Mesothelial cell of epicardium (in vitro differentiated cells): ENCODE measurements at places on chromosomes 4 and X.

GRCh38 chrX:45749375-45749774 lies 548.7 kb upstream of the DIPK2B start:
- H3K27me3 ChIP-seq: no peaks in the 10 kb centered on the region
- H3K4me1 ChIP-seq: peaks cover 38% of the 10 kb centered on the region
- no peak overlapping the region for H3K27ac ChIP-seq
- DNase-seq: no peak
- no peak overlapping the region for H3K4me3 ChIP-seq

DNA sequence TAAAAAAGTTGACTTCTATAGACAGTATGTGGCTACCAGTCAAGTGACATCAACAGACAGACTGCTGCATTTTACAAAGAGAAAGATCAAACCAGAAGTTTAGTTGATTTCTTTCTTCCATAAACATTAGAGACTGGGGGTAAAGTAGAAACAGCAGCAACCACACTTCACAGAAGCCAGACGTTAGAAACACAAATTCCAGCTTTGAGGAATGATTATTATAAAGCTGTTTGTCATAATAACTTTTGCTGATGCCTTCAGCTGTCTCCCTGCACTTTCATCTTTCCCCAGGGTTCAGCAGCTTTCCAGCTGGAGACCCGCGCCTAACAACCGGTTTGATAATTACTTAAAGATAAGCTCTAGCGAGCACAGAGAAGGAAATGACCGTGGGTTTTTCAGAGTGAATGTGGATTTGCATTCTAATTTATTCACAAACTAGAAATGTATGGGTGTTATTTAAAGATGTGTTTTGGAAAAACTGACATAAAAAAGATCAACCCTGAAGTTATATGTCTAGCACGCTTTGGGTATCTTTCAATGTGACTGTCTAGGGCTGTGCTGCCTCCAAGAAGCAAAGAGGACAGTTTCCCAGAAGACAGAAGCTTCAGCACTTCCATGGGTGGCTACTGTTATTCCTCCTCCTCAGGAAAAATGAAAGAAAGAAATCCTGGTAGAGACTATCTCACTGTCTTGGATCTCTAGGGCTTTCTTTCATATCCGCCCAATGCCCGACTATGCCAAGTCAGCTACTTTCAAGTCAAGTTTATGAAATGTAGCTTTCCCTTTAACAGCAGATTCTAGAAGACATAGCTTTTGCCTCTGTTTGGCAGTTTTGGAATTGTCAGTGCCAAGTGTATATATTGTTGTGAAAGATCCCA lies 15.0 kb upstream of the ENAM start:
- no peak for DNase-seq
- no peaks in the 10 kb centered on the region for H3K36me3 ChIP-seq
- peak overlapping the region; percentile 48 for H3K27ac ChIP-seq
- H3K4me1 ChIP-seq: peaks cover 19% of the 10 kb centered on the region
- peak overlapping the region; percentile 7 for H3K4me3 ChIP-seq

GRCh38 chrX:33989936-33990335 lies 142.2 kb downstream of the FAM47A start:
- no peak for DNase-seq
- H3K4me3 ChIP-seq: no peak overlapping the region
- H3K4me1 ChIP-seq: no peaks in the 10 kb centered on the region
- H3K27me3 ChIP-seq: no peaks in the 10 kb centered on the region

DNA sequence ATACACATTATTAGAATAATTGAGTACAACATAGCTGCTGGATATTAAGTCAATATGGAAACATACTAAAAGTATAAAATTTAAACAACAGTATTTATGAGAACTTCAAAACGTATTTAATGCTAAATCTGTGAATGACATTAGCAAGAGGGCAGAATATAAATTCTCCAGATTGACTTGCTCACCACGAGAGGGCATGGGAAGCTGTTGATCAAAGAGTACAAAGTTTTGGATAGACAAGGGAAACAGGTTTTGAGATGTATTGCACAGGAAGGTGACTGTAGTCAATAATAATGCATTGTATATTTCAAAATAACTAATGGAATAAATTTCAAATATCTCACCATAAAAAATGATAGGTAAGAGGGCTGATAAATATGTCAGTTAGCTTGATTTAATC lies 768.2 kb downstream of the CENPC start:
- H3K4me1 ChIP-seq: no peaks in the 10 kb centered on the region
- H3K27me3 ChIP-seq: no peaks in the 10 kb centered on the region
- no peak for DNase-seq
- no peak overlapping the region for H3K27ac ChIP-seq

DNA sequence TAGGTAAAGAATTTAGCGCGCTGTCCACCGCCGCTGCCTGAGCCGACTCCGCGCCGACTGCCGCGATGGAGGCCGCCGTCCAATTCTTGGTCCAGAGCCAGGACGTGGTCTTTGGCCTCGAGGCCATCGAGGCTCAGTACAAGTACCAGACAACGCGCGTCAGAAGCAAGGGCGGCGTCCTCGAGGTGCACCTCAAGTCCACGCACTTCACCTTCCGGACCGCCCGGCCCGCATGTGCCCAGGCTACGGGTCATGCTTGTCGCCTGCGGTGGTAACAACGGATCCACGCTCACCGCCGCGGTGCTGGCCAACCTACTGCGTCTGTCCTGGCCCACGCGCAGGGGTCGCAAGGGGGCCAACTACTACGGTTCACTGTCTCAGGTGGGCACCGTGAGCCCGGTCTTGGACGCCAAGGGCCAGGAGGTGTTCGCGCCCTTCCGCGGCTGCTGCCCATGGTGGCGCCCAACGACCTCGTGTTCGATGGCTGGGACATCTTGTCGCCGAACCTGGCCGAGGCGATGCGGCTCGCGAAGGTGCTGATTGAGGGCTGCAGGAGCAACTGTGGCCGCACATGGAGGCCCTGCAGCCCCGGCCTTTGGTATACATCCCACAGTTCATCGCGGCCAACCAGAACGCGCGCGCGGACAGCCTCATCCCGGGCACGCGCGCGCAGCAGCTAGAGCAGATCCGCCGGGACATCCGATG lies 128.0 kb downstream of the ANAPC4 start:
- H3K4me3 ChIP-seq: no peak overlapping the region
- H3K27me3 ChIP-seq: no peaks in the 10 kb centered on the region

DNA sequence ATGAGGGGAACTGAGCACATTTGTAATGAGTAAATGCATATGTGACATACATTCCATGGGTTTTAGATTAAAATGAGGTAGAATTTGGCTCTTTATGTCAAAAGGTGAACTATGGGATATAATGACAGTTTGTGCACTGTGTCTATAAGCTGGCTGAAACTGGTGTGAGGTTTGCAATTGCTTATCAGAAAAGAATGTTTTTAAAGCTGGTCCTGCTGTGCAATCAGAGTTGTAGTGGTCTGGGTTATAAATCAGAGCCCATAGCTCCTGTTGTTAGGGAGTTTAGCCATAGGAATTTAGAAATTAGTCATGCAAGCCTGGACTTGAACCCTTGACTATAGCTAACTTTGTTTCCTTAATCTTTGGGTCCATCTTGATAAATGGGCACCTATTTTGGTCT lies 23.1 kb upstream of the GATB start:
- no peak for DNase-seq
- no peak overlapping the region for H3K27ac ChIP-seq
- peaks cover 29% of the 10 kb centered on the region for H3K4me1 ChIP-seq
- H3K27me3 ChIP-seq: peaks cover 1% of the 10 kb centered on the region
- no peak overlapping the region for H3K4me3 ChIP-seq
